ENCODE measurements at places on chromosomes 4 and X.

DNA sequence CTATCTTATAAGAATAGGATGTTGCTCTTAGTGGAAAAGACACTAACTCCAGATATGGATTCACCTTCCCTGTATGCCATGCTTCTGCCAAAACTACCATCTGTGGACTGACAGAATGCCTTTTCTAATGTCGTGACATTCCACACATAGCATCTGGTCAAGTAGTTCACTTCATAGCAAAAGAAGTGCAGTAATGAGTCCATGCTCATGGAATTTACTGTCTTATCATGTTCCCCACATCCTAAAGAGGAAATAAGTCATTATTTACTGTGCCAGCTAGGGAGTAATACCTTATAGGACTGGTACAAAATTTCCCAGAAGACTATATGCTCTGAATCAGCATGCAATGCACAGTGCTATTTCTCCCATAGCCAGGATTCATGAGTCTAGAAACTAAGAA, 562.4 kb downstream of the TLL1 start:
- DNase-seq, result no peak

- DNase-seq, result no peak
These were observed 146.6 kb downstream of the AMELX start for GRCh38 chrX:11439846-11440245.

GRCh38 chr4:56752985-56753384, 68.5 kb downstream of the SPINK2 start:
- DNase-seq, result no peak

DNA sequence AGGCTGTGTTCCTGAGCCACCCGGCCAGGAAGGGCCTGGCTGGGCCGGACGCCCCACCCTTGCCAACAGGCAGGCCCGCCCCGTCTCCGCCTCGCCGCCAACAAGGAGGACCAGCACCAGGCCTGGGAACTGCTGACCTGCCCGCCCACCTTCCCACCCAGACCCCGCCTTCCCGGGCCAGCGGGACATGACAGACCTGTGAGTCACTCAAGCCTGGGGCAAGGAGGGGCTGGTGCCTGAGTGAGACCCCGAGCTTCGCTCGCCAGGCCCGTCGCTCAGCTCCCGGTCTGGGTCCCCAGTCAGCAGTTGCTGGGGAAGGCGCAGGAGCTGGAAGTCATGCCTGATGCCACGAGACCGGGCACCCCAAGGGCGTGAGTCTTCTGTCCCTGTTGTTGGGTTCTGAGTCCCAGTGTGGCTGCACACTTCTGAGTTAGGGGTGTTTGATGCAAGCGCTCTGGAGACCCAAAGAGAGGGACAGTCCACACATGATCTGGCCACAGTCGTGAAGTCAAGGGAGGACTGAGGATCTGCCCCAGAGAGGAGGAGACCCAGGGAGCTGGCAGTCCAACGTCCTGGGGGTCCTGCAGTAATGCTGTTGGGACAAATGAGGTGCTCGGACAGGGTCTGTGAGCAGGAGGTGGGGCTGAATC, at the start of gene DNASE1L1:
Gene DNASE1L1, minus strand, starts transcription at position 33 of the 650 bp plus-strand sequence. CDS start 3,686 bp downstream, outside the sequence.
- no peak for DNase-seq

- no peak for DNase-seq
These were observed 280.5 kb downstream of the GPM6A start for GRCh38 chr4:175531405-175532091.

DNA sequence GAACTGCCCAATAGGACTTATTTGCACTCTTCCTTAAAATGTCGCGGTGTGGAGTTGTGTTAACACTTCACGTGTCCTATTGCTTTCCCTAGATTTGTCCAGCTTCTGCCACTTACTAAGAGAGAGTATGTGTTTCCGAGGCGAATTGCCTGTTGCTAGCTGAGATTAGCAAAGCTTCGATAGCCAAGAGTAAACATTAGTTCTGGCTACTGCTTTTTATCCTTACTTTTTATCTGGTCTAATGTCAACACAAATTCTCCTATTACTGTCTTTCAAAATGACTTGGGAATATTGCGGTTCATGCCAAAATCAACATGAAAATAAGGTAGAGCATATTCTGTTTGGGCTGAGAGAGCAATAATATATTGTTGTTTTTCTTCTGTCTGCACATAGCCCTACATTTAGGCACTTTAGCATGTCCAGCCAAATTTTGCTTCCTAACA, 90.4 kb upstream of the VEGFC start:
- no peak for DNase-seq

GRCh38 chrX:1306909-1307625, 29.5 kb upstream of the IL3RA start:
- DNase-seq, result no peak

- no peak for DNase-seq
These were observed 67.9 kb upstream of the PCDH19 start for GRCh38 chrX:100477958-100478357.

DNA sequence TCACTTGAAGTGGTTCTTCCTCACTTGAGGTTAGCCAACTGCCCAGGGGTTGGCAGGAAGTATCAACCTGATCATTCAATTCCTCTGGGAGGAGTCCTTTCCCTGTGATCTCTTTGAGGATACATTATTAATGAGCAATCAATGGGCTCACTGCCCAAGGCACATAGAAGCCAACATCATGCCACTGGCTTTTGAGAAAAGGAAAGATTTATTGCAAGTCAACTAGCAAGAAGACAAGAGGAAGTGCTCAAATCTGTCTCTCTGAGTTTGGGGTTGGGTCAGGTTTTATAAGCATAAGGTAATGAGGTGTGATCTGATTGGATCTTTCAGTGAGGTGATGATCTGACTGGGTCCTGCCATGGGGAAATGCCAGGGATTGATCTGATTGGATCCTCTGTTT, 39.6 kb downstream of the FGFBP1 start:
- no peak for DNase-seq

DNA sequence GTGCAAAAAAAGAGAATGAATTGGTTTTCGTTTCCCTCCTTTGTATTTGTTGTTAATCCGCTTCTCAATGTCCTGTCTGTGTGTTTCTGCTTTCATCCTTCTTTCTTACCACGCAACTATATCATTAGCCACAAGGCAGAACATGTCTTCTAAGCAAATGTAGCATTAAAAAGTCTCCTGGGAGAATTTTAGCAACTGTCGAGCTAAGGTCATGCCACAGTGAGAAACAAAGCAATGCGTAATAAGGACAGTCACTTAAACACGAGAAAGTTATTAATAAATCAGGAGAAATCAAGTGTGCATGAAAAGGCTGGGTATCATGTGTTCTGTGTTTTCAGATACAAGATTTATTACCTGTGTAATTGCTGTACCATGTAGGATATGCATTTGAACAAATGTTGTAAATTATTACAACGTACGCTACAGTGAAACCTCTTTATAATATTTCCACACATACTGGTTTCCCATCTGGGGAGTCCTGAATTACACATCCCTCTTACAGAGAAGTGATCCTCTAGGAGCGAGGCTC, 890.8 kb downstream of the TRIML1 start:
- DNase-seq, result no peak

GRCh38 chr4:54517781-54518444, 139.8 kb upstream of the KIT start:
- no peak for DNase-seq

- DNase-seq, result no peak
These were observed 82.6 kb downstream of the GK start for GRCh38 chrX:30735839-30736238.

GRCh38 chr4:17347445-17347844, 164.4 kb downstream of the QDPR start:
- DNase-seq, result no peak

GRCh38 chrX:48794911-48795515, 6.9 kb upstream of the HDAC6 start:
- DNase-seq, result no peak

GRCh38 chr4:9703391-9703790, 78.0 kb upstream of the DRD5 start:
- peak; percentile 3 for DNase-seq

DNA sequence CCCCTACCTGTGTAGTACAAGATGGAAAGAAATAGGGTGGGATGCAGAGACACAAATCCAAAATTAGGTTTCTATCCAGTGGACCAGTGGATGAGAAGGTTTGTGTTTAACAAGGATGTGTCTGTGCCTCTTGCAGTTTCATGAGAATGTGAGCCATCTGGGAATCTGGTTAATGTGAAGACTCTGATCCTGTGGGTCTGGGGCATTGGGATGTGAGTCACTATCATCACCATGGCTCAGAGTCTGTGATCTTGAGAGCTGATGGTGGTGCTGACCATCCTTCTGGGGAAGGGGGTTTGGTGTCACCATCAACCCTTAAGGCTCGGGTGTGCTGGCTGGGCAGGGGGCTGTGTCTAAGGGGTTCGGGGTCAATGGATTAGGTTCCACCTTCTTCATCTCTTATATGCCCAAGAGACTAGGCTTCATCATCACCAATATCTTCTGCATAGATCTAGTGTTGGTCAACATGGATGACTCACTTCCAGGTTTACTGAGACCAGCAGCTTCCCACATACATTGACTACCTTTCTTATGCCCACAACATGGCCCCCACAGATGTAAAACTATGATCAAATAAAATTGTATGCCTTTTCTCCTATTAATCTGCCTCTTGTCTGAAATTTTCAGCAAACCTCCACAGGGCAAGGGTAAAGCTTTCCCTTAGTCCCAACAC, 65.7 kb upstream of the MID1 start:
- DNase-seq, result no peak

- no peak for DNase-seq
These were observed 46.6 kb downstream of the SHROOM2 start for GRCh38 chrX:9832811-9833210.

DNA sequence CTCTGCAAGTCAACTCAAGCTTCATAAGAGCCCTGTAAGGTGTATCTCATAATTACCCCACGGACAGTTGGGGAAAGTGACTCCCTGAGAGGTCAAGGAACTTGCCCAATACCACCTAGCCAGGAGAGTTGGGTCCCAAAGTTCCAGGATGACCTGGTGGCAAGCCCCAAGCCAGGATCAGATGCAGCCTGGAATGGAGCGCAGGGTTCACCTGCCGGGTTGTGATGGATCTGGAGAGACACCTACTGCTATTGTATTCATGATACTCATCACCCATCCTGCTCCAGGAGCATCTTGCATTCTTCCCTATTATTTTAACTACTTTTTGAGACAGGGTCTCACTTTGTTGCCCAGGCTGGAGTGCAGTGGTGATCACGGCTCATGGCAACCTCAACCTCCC, 36.1 kb downstream of the ZBTB49 start:
- no peak for DNase-seq

DNA sequence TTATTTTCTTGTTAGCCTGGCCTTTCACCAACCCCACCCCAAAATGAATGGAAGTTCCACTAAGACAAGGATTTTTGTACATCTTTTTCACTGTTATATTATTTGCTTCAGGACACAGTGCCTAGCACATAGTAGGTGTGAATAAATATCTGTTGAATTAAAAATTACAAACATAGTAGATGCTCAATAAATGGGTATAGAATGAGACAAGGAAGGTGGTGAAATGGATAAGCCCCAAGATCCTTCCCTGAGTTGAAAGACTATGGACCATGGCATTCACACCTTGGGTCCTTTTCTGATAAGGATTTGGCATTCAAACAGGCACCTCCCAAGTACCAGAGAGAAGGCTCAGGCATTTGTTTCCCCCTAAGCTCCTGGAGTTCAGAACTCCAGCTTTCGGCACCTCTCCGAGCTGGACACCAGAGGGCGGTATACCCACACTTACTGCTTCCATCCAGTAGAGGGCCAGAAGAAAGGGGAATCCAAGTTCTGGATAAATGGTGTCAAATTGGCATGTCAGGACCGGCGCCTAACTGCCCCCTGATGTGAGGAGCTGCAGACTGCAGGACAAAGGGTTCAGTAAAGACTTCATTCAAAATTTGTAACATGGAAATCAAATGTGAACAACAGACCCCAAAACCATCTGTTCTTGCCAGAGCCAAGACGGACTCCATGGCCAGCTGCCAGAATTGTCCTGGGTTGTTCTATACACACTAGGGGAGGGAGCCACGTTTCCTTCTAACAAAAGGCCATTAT, 193.0 kb downstream of the GPC3 start:
- DNase-seq, result no peak

GRCh38 chr4:11954093-11954492, 525.4 kb upstream of the HS3ST1 start:
- DNase-seq, result no peak

DNA sequence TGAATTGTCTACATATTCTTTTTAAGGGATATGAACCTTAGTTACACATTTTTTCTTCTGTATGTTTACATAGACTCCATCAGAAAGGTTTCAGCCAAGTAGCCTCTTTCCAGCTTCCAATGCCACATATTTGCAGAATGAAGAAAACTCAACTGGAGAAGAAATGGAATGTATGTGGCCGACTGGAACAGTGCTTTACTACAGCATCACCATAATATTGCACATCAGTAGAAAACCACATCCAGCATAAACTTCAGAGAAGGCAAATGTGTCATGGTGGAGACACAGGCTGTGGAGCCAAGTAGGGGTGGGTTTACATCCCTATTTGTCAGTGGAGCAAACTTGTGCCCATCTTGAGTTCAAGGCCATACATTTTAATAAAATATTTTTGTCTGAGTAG, 204.8 kb upstream of the LDB2 start:
- DNase-seq, result no peak

GRCh38 chrX:53159184-53159583, 65.2 kb downstream of the KANTR start:
- DNase-seq, result no peak

GRCh38 chrX:107834275-107835201, 8.9 kb downstream of the MID2 start:
- DNase-seq, result no peak

- DNase-seq, result no peak
These were observed 44.5 kb downstream of the STIM2 start for GRCh38 chr4:26905172-26905571.

- no peak for DNase-seq
These were observed 11.9 kb upstream of the NDUFC1 start for GRCh38 chr4:139314047-139314800.

GRCh38 chrX:45986971-45987370, 558.2 kb downstream of the ZNF674 start:
- DNase-seq, result no peak

DNA sequence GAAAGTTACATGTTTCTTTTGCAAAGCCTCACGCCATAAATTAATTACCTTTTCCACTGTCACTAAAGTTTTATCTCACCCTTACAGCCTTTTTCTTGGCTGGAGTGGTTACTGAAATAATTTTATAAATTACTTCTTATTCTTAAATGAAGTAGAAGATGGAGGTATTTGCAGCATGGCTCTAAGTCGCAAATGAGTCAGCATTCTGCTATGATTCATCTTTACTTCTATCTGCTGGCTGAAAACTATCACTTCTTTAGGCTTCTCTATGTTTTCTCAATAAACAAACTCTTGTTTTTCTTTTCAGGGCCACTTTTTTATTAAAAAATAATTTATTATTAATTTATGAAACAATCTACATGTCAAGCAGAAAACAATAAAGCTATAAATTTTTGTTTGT, 210.2 kb upstream of the GYPA start:
- DNase-seq, result no peak

GRCh38 chr4:55012363-55013230, 112.8 kb downstream of the KDR start:
- no peak for DNase-seq

Measured in NCI-H1417 treated with DMSO at 0.1 percent for 48 hours (cell line).